T-cell (primary cell): ENCODE measurements at places on chromosomes 5 and 9. TPM values are rescaled to one million over a fixed set of nuclear protein-coding genes. Genes with fewer than 3 reads are reported as not detected.
A peak's percentile ranks its signal among the peaks of the same experiment; 100 is the strongest.

Gene ATG12
- 55.2 TPM for total RNA-seq

Gene PCAT7
- not detected for total RNA-seq

Gene SUSD3
- 59.3 TPM for total RNA-seq

Gene PKD2L2
- not detected for total RNA-seq

Gene MAP1B
- not detected for total RNA-seq

Gene SOX30
- not detected for total RNA-seq

Gene BARHL1
- total RNA-seq, result not detected

Gene MARCHF11
- not detected for total RNA-seq

Gene SMU1
- 22.6 TPM for total RNA-seq

Gene CD14
- total RNA-seq, result 0.70 TPM

Gene PRSS3
- 1.9 TPM for total RNA-seq

Gene WWC1
- total RNA-seq, result 1.8 TPM

Gene LPAR1
- total RNA-seq, result 0.26 TPM

GRCh38 chr9:126367616-126368015 lies 41.0 kb downstream of the MVB12B start:
- DNase-seq, result no peak

- DNase-seq, result no peak
These were observed 5.9 kb downstream of the MGAT4B start for GRCh38 chr5:179800696-179801201.

DNA sequence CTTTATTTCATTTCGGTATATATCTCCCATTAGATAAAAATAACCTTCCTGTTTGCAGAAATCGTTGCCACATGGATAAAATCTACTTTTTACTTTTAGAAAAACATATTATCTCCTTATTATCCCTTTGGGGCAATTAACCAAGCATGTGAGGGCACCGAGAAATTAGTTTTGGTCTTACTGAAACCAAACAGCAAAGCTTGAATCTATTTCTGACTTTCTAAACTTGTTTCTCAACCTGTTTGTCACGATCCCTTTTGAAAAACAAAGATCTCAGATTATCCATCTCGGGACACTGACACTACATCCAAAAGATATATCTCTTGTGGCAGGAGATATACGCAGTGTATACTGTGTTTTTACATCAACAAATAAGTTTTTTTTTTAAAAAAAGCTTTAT lies 2.3 kb downstream of the TUT7 start:
- DNase-seq, result no peak

DNA sequence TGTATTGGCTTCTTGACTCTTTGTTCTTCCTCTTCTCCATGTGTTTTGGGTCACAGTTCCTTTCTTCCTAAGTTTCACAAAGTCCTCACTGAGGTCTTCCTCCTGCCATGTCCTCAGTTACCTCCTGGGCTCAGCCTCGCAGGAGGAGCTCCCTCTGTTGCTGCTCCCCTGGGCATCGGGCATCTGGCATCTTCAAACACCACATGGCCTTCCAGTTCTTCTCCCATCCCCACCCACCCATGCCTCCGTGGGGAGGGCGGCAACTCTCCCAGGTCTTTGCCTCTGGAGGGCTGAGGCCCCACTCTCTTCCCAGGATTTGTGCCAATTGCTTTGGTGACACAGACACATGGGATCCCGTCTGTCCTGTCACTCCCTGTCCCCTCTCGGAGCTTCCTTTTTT lies 22.8 kb downstream of the MRPL36 start:
- no peak for DNase-seq

- DNase-seq, result no peak
These were observed 109.7 kb downstream of the ZSWIM6 start for GRCh38 chr5:61441742-61442141.

- no peak for DNase-seq
These were observed 135.5 kb downstream of the SPATA31D1 start for GRCh38 chr9:82124090-82124489.

DNA sequence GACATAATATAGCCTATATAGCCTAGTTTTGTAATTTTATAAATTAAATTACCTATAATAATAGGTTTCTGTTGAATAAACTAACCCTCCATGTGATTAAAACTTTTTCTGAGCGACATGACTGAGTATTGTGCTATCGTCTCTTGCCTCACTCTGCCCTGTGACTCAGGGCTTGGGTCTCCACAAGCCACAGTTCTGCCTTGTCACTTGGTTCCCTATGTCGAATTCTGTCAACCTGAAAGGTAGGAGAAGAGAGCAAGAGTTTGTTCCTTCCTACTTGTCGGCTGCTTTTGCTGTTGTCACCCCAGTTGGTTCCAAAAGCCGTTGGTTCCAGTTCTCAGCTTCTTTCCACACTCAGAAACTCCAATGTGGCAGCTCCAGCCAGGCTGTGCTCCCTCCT lies 285.9 kb downstream of the PSAT1 start:
- no peak for DNase-seq

DNA sequence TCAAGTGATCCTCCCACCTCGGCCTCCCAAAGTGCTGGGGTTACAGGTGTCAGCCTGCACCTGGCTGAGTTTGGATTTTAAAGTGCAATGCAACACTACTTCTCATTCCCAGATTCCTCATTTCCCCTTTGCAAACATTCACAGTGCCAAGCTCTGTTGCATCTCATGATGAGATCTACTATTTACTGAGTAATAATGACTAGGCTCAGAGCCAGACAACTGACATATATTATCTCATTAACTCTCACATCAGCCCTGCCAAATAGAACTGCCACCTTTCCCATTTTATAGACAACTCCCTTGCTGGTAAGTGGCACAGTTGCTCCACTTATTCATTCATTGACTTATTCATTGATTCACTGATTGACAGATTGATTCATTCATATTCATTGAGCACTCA lies 7.0 kb downstream of the PDE6A start:
- DNase-seq, result no peak

- no peak for DNase-seq
These were observed 23.2 kb downstream of the MAP3K1 start for GRCh38 chr5:56838409-56839039.

GRCh38 chr5:64312491-64312890 lies 146.8 kb downstream of the RNF180 start:
- no peak for DNase-seq

- no peak for DNase-seq
These were observed 301.9 kb downstream of the RASEF start for GRCh38 chr9:82761027-82761426.

DNA sequence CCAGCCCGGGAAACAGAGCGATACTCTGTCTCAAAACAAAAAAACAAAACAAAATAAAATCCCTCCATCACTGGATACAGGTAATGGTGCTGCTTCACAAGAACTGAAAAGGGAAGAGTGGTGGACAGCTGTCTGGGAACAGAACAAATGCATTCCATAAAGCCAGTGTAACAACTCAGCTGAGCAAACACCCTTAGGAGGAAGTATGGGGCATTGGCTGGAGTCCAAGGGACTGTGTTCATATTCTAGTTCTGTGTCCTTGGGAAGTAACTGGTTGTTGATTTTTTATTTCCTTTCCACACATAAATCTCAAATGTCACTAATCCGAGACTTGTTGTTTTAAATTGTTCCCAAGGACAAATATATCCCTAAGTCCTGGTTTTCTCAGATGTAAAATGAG lies 38.3 kb downstream of the HTR1A start:
- DNase-seq, result no peak

- DNase-seq, result no peak
These were observed 238.5 kb upstream of the FBXL7 start for GRCh38 chr5:15261269-15261995.

DNA sequence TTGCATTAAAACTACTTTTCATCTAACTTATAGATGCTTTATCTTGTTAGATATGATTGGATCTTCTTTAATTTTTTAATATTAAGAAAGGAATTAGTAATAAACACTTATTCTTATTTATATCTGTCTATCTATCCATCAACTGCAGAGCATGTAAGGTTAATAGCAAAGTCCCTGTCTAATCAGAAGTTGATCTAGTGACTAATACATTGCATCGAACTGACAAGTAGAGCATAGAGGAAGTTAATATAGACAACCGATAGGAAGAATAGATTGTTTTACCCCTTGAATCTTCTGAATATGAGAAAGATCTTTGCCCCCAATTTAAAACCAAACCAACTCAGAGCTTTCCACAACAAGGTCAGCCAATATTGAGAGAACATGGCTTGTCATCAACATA lies 862.0 kb upstream of the CDH6 start:
- no peak for DNase-seq

DNA sequence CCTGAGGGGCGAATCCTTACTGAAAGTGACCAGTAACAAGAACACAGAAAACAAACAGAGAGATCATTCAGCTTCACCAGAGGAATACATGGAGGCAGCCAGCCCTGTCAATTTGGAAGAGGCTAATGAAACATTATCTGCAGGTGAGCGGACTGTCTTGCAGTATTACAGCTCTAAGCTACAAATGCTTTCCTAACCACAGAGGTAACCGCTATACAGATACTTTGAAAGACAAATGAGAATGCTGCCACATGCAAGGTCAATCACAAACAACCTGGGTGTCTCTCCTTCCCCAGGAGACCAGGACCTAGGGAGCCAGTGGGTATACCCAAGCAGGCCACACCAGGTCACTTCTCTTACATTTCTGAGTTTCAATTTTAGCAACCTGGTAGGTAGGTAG lies 30.2 kb downstream of the EFNA5 start:
- no peak for DNase-seq

- DNase-seq, result no peak
These were observed 148.1 kb downstream of the MTX3 start for GRCh38 chr5:79842991-79843390.

GRCh38 chr5:132468656-132469379 lies 21.8 kb downstream of the IRF1 start:
- DNase-seq, result no peak

DNA sequence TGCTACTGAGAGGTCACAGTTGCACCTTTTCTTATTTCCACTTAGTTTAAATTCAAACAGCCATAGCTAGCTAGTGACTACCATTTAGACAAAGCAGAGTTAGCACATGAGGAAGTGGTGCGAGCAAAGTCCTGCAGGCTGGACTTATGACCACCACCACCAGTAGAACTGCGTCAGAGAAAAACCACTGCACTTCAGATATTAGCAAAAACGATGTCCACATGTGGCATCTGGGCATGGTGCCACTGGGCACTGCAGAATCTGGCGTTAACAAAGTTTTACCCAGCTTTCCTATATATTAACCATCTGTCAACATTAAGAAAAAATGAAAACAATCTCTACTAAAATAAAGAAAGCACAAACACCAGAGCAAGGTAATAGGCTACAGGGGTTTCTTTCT lies 80.1 kb downstream of the SPTLC1 start:
- no peak for DNase-seq

- DNase-seq, result no peak
These were observed 345.9 kb upstream of the ITGA1 start for GRCh38 chr5:52441768-52442167.

GRCh38 chr9:21789541-21790037 lies 12.8 kb upstream of the MTAP start:
- peak; percentile 25 for DNase-seq

DNA sequence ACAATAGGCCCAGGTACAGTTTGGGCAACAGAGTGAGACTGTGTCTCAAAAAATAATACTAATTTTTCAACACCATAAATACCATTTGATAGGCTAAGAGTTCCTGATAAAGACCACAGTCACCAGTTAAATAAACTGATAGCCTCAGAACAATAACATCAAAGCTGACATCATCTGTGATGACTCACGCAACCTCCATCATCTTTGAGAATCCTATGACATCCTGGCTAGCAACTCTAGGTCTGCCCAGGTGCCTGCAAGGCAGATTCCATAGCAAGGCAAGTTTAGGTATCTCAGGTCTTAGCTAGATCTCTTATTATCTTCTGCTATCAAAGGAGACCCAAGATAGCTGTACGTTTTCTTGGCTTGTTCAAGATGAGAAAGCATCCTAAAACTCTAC lies 30.5 kb upstream of the UBAP2 start:
- no peak for DNase-seq

DNA sequence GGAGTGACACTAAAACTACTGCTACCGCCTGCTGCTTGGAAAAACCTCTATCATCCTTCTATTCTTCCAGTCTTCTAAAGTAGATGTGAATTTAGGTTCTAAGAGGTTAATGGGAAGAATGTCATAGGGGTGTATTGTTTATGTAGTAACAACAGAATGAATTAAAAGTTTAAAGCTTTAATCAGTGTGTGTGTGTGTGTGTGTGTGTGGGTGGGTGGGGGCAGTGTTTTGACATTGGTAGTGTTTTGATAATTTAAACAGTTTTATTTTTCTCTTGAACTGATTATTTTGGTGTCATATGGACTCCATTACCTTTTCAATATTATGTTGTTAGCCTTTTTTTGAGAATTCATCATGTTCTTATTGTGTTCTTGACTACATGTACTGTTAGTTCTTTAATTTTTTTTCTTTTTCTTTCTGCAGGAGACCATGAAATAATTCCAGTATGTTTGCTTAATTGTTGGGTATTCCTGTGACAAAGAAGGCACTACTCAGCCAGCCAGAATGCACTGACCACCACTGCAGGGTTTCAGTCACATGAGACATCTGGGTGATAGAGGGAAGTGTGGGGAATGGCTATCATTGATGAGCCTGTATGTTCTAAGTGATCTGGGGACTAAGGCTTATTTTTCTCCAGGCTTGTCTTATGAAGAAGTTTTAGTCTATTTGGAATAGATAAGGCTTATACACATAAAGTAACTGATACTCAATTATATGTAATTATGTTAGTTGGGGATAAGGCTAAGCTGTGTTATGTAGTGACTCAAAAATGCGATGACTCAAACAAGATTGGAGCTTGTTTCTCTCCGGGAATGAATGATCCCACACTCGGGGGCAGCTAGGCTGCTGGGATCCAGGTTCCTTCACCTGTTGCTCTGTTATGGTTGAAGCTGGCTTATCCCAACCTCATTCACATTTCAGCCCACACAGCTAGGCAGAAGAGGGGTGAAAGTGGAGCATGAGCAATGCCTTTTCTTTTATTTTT lies 50.2 kb upstream of the ACTBL2 start:
- no peak for DNase-seq

GRCh38 chr5:118956727-118957126 lies 31.6 kb downstream of the DTWD2 start:
- no peak for DNase-seq

- DNase-seq, result no peak
These were observed 360.1 kb downstream of the KDM4C start for GRCh38 chr9:7117676-7118561.

- DNase-seq, result no peak
These were observed 280.1 kb upstream of the DMRT1 start for GRCh38 chr9:561427-561826.

GRCh38 chr5:171188016-171188415 lies 121.0 kb upstream of the TLX3 start:
- DNase-seq, result no peak
